ENCODE measurements at places on chromosomes 5 and 9. TPM values are rescaled to one million over a fixed set of nuclear protein-coding genes. Genes with fewer than 3 reads are reported as not detected.

Gene IFNE
- total RNA-seq = not detected

Gene SHISAL2B
- total RNA-seq = 0.98 TPM

DNA sequence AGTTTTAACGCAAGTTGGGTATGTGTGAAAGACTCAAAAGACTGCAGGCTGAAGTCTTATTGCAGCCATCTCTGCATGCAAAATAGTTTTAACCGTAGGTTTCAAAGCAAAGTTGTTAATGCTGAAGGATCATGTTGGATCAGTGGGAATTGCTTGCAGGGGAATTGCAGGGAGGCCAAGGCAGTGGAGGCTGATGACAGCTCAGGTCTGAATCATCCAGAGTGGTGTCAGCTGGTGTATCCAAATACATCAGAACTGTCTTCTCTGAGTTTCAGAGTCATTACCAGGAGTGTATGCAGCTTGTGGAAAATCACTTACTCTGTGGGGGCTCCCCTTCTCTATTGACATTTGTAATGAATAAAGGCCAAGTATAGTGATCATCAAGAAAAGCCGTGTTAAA is 435.7 kb downstream of the SH3GL2 start:
- DNase-seq = no peak

DNA sequence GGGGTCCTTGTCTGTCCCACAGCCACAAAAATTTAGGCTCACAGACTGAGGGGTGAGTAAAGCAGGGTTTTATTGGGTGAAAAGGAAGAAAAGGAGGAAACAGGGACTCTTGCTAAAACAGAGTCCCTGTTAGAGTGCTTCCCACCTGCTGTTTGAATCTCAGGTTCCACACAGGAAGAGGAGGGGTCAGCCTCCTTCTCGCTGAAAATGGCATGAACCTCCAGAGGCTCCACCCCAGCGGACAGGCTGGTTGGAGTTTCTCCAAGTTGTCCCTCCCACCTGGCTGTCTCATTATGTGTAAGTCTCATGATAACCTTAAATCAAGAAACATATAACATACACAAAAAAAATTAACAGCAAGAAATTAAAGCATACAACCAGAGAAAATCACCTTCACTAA is 28.3 kb upstream of the UHRF2 start:
- no peak for DNase-seq

Gene PRRT1B
- total RNA-seq = not detected

- DNase-seq = no peak
Measured at GRCh38 chr9:27519466-27520465, 4.3 kb upstream of the IFNK start.

Gene RUSC2
- total RNA-seq = 33.7 TPM

DNA sequence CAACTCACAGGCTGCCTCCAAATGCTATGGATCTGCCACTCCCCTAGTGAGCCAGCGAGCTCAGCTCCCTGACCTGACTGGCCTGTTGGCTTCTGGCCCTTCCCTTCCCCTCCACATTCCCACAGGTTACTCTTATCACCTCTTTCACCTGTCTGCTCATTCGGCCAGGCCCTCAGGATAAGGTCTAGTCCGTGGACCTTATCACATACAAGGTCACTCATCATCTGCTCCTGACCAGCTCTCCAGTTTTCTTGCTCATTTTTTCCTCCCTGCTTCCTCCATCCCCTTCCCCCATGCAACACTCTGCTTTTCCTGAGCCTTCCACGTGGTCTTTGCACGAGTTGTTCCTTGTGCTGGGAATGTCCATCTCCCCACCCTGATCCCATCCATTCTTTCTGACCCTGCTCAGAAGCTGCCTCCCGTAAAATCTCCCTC is 25.9 kb upstream of the NDST1 start:
- DNase-seq = no peak

Gene AUH
- total RNA-seq = 16.0 TPM

DNA sequence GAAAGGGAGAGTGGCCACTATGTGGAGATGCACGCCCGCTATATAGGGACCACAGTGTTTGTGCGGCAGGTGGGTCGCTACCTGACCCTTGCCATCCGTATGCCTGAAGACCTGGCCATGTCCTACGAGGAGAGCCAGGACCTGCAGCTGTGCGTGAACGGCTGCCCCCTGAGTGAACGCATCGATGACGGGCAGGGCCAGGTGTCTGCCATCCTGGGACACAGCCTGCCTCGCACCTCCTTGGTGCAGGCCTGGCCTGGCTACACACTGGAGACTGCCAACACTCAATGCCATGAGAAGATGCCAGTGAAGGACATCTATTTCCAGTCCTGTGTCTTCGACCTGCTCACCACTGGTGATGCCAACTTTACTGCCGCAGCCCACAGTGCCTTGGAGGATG is 19.8 kb downstream of the RGMB start:
- no peak for DNase-seq

Gene SLC6A18
- total RNA-seq = not detected

DNA sequence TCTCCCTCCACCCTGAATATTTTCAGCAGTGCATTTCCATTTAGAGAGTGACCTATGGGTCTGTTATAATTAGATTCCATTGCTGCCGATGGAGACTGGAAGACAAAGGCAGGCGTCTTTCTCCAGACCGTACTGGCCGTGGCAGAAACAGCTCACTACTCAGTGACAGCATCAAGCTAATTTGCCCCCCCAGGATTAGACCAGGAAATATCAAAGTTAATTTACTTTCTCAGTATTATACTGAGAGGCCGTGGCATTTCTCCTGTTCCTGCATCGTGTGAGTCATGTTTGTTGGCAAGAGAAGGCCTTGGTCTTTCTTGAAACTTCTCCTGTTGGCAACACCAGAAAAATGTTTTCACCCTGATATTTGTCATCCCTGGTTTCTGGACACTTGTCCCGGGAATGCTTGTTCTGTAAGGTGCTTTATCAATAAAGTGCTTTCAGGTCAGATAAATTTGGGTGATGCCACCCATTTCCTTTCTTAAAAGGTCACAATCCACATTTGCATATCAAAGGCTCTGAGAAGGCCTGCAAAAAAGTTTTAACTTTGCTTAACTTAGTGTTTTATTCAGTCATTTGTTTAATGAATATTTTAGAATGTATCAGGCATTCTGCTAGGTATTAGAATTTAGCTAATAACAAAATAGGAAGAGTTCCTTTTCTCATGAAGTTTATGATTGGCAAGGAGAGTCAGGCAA is 28.4 kb downstream of the SV2C start:
- no peak for DNase-seq

Gene LCN10
- total RNA-seq = 12.3 TPM

DNA sequence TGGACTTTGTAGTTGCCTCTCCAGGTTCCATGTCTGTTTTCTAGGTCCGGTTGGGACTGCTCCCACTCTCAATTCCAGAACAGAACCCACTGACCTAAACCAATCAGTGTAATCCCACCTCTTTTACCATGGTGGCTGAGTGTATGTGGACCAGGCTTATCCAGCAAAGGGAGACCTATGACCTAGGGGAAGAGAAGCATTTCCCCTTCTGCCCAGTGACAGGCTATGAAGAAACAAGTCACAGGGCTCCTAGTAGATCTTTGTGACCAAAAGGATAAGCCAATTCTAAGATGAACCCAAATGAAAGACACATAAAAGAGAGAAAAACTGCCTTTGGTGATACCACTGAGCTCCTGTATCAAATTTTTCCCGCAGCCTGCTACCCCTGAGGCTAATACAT is 6.3 kb downstream of the NMRK1 start:
- DNase-seq = no peak

GRCh38 chr5:44885903-44886302 is 77.2 kb downstream of the MRPS30 start:
- DNase-seq = no peak

- DNase-seq = no peak
Measured at GRCh38 chr9:127033061-127033460, 89.4 kb downstream of the ANGPTL2 start.

Gene HTR4
- not detected for total RNA-seq

- DNase-seq = no peak
Measured at GRCh38 chr5:59238126-59238902, 655.2 kb downstream of the PDE4D start.

Gene EIF4E1B
- total RNA-seq = not detected

- DNase-seq = peak; percentile 42
Measured at GRCh38 chr5:124658867-124659557, 87.4 kb downstream of the ZNF608 start.

- DNase-seq = no peak
Measured at GRCh38 chr5:35754481-35754880, 102.2 kb upstream of the IL7R start.

Gene PCDHGB3
- total RNA-seq = 1.7 TPM

Gene NFIB
- 119 TPM for total RNA-seq

- DNase-seq = no peak
Measured at GRCh38 chr9:38284039-38284575, 108.4 kb upstream of the ALDH1B1 start.

DNA sequence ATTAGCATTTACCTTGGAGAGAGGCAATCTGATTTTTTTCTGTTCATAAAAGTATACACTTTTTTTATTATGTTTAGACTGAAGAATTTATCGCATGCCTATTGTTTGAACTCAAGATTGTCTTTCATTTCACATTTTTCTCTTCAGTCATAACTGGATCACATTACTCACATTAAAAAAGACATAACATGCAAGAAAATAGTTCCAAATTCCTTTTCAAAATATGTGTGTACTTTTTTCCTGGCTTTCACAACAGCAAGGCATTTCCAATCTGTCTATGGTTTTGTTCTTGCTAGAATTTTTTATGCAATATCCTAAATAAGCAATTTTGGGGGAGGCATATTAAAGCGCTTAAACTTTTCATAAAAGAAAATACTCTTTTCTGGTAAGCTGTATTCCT is 21.2 kb downstream of the FTMT start:
- peak; percentile 72 for DNase-seq

DNA sequence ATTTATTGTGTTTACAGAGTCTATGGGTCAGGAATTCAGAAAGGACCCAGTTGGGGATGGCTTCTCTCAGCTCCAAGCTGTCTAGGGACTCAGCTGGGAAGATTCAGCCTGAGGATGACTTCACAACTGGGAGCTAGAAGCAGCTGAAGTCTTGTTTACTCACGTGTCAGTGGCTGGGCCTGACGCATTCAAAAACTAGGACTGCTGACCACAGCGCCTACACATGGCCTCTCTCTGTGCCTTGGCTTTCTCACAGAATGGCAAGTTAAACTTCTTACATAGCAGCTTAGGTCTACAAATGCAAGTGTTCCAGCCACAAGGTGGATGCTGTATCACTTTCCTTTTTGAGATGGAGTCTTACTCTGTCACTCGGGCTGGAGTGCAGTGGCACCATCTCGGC is 16.3 kb upstream of the PPP2CA start:
- DNase-seq = peak; percentile 87

GRCh38 chr5:75059912-75060545 is 7.7 kb upstream of the GCNT4 start:
- no peak for DNase-seq

- DNase-seq = peak; percentile 88
Measured at GRCh38 chr9:128420060-128420650, 502 bp upstream of the CERCAM start.

GRCh38 chr5:77909237-77909636 is 133.1 kb upstream of the TBCA start:
- no peak for DNase-seq

Gene FRRS1L
- 1.9 TPM for total RNA-seq

DNA sequence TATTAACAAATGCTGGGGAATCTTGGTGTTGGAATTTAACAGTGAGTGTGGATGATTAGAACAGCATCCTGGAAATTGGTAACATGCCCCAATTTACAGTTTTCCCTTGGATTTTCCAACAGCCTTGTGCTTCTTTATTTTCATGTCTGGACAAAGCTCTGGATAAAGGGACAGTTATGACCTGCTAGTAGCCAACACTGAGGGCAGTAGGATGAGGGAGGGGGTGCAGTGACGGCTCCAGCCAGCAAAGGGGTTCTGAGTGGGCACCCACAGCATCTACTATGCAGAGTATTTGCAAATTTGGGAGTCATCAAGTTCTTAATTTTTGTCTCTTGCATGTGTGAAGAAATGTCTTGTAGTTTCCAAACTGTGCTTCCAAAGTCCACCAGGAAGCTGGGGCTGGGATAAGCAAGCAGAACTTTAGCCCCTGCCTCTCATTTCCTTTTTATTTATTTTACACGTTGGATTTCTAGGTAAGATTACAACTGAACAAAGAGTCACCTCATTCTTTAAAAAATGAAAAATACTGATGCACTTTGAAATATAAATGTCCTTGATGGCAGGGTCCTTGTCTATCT is 63.0 kb upstream of the SELENOP start:
- DNase-seq = no peak

Gene GDF9
- total RNA-seq = 0.40 TPM

DNA sequence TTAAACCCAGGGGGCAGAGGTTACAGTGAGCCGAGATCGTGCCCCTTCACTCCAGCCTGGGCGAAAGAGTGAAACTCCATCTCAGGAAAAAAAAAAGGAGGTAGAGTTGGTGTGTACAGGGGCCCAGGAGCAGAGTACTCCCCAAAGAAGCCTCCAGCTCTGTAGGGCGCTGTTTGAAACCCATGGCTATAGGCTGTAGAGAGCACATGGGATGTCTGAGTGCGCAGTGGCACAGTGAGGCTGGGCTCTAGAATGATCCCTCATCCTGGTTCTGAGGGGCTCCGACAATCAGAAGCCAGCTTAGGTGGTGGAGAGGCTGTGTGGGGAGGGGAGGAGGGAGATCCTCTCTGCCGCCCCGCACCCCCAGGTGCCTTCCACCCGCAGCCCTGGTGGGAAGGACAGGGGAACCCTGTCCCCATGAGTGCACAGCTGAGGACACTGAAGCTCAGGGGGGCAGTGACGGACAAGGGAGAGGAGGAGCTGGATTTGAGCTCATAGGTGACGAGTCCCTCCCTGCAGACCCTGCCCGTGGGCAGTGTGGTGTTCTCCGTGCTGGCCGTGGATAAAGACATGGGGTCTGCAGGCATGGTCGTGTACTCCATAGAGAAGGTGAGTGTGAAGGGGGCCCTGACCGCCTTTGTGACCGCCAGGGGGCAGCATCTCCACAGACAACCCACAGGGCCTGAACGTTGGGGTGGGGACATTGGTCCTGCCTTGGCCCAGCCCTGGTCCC is 24.6 kb downstream of the CDHR2 start:
- DNase-seq = peak; percentile 41

Gene PCDHGA8
- total RNA-seq = 1.6 TPM

GRCh38 chr5:34550964-34551363 is 105.2 kb upstream of the RAI14 start:
- DNase-seq = peak; percentile 49

Gene C5orf34
- 4.5 TPM for total RNA-seq

GRCh38 chr5:88756953-88757352 is 126.0 kb downstream of the MEF2C start:
- no peak for DNase-seq

Gene CMYA5
- total RNA-seq = 213 TPM

All from muscle of leg (tissue), 16 donors.